Naive thymus-derived CD8-positive, alpha-beta T cell (primary cell): ENCODE measurements at places on chromosomes 4 and X.

GRCh38 chrX:66015900-66016689, 23.8 kb downstream of the VSIG4 start:
- DNase-seq = no peak

- peak; percentile 40 for DNase-seq
Observed at GRCh38 chrX:115690511-115691216, 129.7 kb downstream of the PLS3 start.

- DNase-seq = no peak
Observed at GRCh38 chr4:55395218-55395528, 584 bp upstream of the TMEM165 start.

- DNase-seq = no peak
Observed at GRCh38 chr4:169253904-169254303, 16.9 kb downstream of the SH3RF1 start.

- DNase-seq = no peak
Observed at GRCh38 chrX:11375614-11376119, 82.5 kb downstream of the AMELX start.
